ENCODE measurements at places on chromosomes 6 and 20.
A peak's percentile ranks its signal among the peaks of the same experiment; 100 is the strongest.

DNA sequence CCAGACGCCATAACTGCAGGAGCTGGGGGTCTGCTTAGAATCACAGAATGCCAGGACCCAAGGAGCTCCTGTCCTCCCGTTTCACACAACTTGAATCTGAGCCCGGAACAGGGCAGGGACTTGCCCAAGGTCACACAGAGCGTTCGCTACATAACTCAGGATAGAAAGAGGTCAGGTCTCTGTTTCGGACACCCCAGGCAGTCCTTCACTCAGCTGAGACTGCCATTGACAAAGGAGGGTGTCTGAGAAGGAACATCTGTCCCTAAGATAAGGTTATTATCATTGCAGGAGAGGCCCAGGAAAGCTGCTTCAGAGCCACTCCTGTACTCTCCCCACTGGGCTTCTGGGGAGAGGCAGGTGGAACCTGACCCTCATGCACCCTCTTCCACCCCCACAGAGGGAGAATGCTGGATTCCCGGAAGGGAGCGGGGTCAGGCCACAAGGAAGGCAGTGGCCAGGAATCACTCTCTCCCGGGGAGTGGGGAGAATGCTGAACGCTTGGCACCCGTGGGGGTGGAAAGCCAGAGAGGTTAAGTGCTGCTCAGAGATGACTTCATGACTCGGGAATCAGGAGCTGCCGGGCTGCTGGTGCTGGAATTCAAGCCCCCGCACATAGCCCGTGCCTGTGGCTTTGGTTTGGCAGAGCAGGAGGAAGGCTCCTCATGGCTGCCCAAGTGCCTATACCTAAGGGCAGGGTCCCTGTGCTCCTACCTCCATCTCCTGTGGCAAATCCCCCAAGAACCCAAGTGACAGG lies 10.7 kb downstream of the SDC4 start:
- DNase-seq: no peak

GRCh38 chr6:107697682-107698081 lies 126.4 kb downstream of the SCML4 start:
- DNase-seq: no peak

- DNase-seq: no peak
Observed at GRCh38 chr6:36419310-36419709, 23.3 kb downstream of the PXT1 start.

- no peak for DNase-seq
Observed at GRCh38 chr6:138383776-138384175, 6.1 kb downstream of the SMIM28 start.

- no peak for DNase-seq
Observed at GRCh38 chr20:53773792-53774401, 180.3 kb upstream of the ZNF217 start.

DNA sequence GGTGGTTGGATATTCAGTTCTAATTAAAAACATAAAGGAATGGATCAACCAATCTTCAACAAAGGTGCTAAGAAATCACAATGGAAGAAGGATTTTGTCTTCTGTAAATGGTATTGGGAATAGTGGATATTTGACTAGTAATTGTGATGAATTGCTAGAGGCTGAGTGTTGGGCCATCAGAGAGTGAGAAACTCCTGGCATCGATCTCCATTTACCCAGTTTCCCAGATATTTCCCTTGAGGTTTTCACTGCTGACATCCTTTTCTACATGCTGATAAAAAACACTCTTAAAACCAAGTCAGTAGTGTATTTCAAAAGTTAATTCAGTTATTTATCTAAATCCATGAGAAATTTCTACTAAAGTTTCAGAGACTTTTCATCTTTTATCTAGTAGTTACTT lies 40.4 kb upstream of the COL10A1 start:
- DNase-seq: no peak

- DNase-seq: no peak
Observed at GRCh38 chr20:55888685-55889084, 116.6 kb downstream of the CBLN4 start.

GRCh38 chr6:87350516-87350915 lies 5.9 kb downstream of the C6orf163 start:
- no peak for DNase-seq

- no peak for DNase-seq
Observed at GRCh38 chr6:5521322-5521721, 260.0 kb downstream of the FARS2 start.

DNA sequence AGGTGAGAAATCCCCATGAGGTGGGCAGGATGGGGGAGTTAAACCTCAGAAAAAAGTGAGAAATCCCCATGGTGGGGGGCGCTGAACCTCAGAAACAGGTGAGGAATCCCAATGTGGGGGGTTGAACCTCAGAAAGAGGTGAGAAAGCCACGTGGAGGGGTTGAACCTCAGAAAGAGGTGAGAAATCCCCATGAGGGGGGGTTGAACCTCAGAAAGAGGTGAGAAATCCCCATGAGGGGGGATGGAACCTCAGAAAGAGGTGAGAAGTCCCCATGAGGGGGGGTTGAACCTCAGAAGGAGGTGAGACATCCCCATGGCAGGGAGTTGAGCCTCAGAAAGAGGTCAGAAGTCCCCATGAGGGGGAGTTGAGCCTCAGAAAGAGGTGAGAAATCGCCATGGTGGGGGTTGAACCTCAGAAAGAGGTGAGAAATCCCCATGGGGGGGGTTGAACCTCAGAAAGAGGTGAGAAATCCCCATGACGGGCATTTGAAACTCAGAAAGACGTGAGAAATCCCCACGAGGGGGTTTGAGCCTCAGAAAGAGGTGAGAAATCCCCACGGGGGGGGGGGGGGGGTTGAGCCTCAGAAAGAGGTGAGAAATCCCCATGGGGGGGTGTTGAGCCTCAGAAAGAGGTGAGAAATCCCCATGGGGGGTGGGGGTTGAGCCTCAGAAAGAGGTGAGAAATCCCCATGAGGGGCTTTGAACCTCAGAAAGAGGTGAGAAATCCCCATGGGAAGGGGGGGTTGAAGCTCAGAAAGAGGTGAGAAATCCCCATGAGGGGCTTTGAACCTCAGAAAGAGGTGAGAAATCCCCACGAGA lies 14.3 kb upstream of the GOPC start:
- no peak for DNase-seq

DNA sequence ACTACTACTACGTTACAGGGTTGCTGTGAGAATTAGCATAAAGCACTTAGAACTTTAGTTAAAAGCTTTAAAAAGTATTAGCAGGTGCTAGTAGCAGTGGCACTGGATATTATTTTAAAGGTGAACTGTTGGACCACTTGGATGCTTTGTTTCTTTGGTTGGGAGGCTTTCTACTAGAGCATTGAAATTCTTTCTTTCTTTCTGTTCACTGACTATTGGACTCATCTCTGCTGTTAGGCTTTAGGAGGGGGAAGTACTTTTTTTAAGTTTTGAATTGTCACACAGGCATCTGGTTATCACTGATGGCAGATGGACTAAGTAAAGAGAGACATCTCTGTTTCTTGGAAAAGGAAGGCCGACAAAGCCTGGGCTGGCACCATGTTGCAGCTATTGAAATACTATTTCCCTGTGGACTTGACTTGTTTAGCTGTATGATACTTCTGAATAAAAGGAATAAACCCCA lies 4.8 kb downstream of the TBPL1 start:
- DNase-seq: no peak

GRCh38 chr6:137783710-137784109 lies 83.3 kb upstream of the TNFAIP3 start:
- DNase-seq: no peak

GRCh38 chr20:57350081-57350710 lies 859 bp upstream of the RAE1 start:
- no peak for DNase-seq

- DNase-seq: no peak
Observed at GRCh38 chr6:69866351-69866769, at the start of gene COL19A1. Gene COL19A1 (plus strand): TSS chr6:69866556. CDS start chr6:69879568, 13,012 bp downstream.

DNA sequence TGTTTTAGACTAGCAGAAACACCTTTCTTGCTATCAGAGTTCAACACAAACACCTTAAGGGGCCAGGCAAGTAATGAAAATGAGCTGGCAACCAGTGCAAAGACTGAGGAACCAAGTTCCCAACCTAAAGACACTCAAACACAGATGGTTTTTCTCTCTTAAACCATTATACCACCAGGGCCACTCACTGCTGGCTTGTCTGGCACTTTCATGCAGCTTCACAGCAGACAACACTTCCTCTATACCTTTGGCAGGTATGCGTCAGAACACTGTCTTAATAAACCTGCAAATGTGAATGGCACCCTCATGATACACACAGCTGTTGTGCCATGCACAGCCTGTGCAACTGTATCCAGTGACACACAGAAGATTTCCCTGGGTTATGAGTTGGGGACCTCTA lies 41.6 kb downstream of the NFATC2 start:
- DNase-seq: no peak

GRCh38 chr6:11631008-11631407 lies 93.5 kb downstream of the TMEM170B start:
- DNase-seq: no peak

DNA sequence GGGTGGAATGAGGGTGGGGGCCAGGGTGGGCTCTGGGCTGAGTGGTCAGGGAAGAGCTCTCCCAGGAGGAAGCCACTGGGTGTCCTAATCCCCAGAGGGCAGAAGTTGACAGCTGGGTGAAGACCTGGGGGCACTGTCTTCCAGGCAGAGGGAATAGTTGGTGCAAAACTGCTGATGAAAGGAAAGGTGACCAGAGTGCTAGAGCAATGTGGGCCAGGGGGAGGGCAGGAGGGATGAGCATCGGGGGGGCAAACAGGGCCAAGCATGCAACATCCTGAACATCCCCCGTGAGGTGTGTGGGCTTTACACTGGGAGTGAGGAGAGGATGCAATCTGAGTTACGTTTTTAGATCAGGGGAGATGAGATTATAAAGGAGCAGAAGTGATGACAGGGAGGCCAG lies 97.8 kb downstream of the NOL4L start:
- DNase-seq: no peak

DNA sequence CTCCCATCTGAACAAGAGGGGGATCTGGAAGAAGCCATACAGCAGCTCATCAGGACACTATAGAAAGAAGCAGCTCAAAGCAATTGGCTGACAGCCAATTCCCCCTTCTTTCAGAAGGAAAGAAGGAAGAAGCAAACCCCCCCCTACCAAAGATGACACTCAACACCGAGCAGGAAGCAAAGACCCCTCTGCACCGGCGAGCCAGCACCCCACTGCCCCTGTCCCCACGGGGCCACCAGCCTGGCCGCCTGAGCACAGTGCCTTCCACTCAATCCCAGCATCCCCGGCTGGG lies 1.2 kb downstream of the REM1 start:
- no peak for DNase-seq

- DNase-seq: no peak
Observed at GRCh38 chr6:169098116-169098515, 155.5 kb downstream of the THBS2 start.

- DNase-seq: no peak
Observed at GRCh38 chr6:43570876-43571441, 4.9 kb downstream of the XPO5 start.

GRCh38 chr6:56241124-56241802 lies 6.1 kb downstream of the COL21A1 start:
- DNase-seq: peak; percentile 64

DNA sequence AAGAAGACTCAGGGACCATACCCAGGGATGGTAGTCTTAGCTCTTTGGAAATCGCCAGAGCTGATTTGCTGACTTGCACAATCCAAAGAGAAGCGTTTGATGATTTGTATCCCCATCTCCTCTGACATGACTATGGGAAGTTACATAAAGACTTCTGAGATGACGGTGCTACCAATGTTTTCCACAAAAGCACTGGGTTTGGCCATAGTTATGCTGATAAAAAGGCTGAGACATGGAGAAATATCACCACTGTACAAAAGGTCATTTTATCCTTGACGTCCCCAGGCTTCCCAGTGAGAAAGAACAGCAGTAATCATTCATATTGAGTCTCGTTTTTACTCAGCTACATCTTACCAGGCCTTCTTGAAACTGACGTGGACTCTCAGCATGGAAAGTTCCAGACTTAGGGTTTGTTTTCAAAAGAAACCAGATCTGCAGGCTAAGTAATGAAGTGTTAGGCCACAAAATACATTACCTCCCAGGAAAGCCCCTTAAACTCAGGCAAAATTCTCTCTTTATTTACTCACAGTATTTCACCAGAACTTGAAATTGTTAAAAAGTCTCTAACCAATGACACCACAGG lies 370.3 kb upstream of the JARID2 start:
- no peak for DNase-seq

GRCh38 chr20:37873884-37874283 lies 29.0 kb upstream of the VSTM2L start:
- no peak for DNase-seq

DNA sequence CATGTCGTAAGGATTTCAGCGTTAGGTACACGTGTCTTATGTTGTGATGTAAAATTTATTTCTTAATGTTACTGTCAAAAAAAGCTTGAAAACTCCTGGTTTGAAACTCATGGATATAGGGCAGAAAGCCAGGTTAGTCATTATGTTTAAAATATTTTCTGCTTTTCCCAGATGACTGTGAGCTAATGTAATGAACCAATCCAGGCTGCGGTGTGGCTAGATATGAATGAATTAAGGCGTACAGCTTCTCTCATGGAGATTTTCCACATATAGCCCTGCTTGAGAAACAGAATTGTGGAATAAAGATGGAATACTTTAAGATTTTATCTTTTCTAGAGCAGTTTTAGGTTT lies 80.3 kb upstream of the STMND1 start:
- DNase-seq: no peak

DNA sequence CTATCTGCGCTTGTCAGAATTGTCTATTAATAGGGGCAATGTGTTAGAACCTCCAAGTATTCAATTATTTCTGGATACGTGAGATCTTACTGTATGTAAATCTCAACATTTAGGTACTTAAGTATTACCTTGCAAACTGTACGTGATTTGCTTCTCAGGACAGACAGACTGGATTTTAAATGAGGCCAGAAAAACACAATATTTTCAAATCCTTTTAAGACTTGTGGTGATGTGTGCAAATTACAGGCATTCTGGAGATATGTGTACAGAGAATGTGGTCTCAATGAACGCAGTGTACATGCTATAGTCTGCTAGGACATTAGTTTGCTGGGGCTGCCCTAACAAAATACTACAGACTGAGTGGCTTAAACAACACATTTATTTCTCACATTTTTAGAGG lies 16.9 kb downstream of the CCR6 start:
- DNase-seq: no peak

DNA sequence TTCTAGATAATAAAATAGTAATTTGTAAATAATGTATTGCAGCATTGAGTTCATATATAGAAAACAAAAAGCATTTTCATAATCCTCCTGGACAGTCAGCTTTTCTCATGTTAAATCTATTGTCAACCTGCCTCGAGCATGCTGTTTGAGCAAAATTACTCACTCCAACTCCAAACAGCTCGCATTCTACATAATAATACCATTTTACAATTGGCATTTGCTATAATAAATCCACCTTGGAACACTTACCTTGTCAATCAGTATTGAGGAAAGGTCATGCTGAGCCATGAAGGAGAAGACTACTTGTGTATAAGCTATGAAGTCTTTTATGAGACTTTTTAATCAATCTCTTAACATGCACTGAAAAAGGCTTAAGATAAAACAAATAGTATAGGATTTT lies 682.6 kb downstream of the CBLN4 start:
- no peak for DNase-seq
